Tibial nerve (tissue), 4 donors: ENCODE measurements at places on chromosomes 6 and 20. TPM values are rescaled to one million over a fixed set of nuclear protein-coding genes. Genes with fewer than 3 reads are reported as not detected.
A peak's percentile ranks its signal among the peaks of the same experiment; 100 is the strongest.

GRCh38 chr20:33650753-33651561 is 11.2 kb upstream of the C20orf144 start:
- no peak for DNase-seq
- H3K4me1 ChIP-seq, result no peaks in the 10 kb centered on the region
- H3K4me3 ChIP-seq, result no peak overlapping the region
- H3K27ac ChIP-seq, result no peak overlapping the region
- H3K36me3 ChIP-seq, result no peaks in the 10 kb centered on the region
- no peaks in the 10 kb centered on the region for H3K27me3 ChIP-seq

Gene ZNF341
- total RNA-seq, result 4.8 TPM

GRCh38 chr20:35979544-35979943 is 11.2 kb downstream of the CNBD2 start:
- no peak for DNase-seq
- no peaks in the 10 kb centered on the region for H3K36me3 ChIP-seq
- no peaks in the 10 kb centered on the region for H3K27me3 ChIP-seq
- H3K4me3 ChIP-seq, result no peak overlapping the region
- H3K27ac ChIP-seq, result no peak overlapping the region

- no peaks in the 10 kb centered on the region for H3K4me1 ChIP-seq
- no peaks in the 10 kb centered on the region for H3K27me3 ChIP-seq
- H3K27ac ChIP-seq, result no peak overlapping the region
- DNase-seq, result no peak
- no peaks in the 10 kb centered on the region for H3K36me3 ChIP-seq
Measured at GRCh38 chr20:53891306-53891894, 179.0 kb downstream of the BCAS1 start.

- H3K4me3 ChIP-seq, result no peak overlapping the region
- DNase-seq, result no peak
- no peaks in the 10 kb centered on the region for H3K4me1 ChIP-seq
- H3K27ac ChIP-seq, result no peak overlapping the region
Measured at GRCh38 chr6:5160206-5160605, 75.1 kb downstream of the PPP1R3G start.

Gene AHCY
- total RNA-seq, result 77.8 TPM

Gene RUNX2
- 6.3 TPM for total RNA-seq

Gene SCRT2
- total RNA-seq, result not detected

DNA sequence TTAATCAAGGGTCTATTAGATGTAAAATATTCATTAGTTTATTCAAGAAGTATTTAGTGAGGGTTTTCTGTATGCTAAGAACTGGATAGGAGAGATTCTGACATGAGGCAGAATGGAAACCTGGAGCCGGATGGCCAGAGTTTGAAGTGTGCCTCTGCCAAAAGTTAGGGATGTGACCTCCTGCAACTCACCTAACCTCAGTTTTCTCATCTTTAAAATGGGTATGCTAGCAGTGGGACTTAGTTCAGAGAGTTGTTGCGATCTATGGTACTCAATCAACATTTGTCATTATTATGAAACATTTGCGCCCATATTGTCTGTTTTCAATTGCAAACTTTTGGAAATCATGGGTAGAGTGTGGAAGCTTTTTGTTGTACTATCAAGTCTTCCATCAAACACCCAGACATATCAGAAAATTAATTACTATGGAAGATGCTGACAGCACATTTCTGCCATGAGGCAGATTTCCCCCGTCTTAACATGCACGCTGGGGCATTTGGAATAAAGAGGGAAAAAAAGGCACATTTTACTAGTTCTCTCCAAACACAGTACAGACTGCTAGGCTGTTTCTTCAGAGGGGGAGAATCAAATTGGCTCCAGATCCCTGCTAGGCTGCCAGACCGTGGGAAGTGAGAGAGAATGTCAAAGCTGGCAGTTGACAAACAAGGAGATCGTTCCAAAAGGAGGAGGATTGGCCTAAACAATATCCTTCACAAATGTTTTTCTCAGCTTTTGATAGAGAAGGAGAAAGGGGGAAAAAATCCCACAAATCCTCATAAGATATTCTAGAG is 205.3 kb upstream of the TSHZ2 start:
- no peak for DNase-seq
- H3K27me3 ChIP-seq, result no peaks in the 10 kb centered on the region
- H3K27ac ChIP-seq, result no peak overlapping the region
- H3K4me3 ChIP-seq, result no peak overlapping the region

GRCh38 chr6:15824811-15825210 is 162.0 kb upstream of the DTNBP1 start:
- H3K27ac ChIP-seq, result no peak overlapping the region
- H3K27me3 ChIP-seq, result no peaks in the 10 kb centered on the region
- no peak for DNase-seq
- H3K4me1 ChIP-seq, result no peaks in the 10 kb centered on the region

GRCh38 chr20:36051318-36052116 is 83.1 kb downstream of the CNBD2 start:
- H3K27ac ChIP-seq, result peak overlapping the region; percentile 96
- no peaks in the 10 kb centered on the region for H3K27me3 ChIP-seq
- H3K4me3 ChIP-seq, result peak overlapping the region; percentile 97
- peaks cover 7% of the 10 kb centered on the region for H3K36me3 ChIP-seq
- DNase-seq, result no peak
- no peaks in the 10 kb centered on the region for H3K4me1 ChIP-seq

DNA sequence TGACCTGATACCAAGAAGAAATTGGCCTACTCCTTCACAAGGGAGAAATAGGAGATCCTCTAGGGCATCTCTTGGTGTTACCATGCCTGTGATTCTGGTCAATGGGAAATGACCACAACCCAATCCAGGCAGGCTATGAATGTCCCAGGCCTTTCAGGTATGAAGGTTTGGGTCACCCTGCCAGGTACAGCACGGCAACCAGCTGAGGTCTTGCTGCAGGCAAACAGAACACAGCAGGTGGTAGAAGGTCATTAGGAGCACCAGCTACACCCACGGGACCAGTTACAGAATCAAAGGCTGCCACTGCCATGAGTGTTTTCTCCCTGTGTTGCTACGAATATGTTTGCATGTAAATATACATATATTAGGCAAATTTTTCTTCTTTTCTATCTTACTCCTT is 202.3 kb downstream of the ERMARD start:
- H3K36me3 ChIP-seq, result no peaks in the 10 kb centered on the region
- no peaks in the 10 kb centered on the region for H3K27me3 ChIP-seq
- H3K4me1 ChIP-seq, result no peaks in the 10 kb centered on the region
- H3K4me3 ChIP-seq, result no peak overlapping the region

DNA sequence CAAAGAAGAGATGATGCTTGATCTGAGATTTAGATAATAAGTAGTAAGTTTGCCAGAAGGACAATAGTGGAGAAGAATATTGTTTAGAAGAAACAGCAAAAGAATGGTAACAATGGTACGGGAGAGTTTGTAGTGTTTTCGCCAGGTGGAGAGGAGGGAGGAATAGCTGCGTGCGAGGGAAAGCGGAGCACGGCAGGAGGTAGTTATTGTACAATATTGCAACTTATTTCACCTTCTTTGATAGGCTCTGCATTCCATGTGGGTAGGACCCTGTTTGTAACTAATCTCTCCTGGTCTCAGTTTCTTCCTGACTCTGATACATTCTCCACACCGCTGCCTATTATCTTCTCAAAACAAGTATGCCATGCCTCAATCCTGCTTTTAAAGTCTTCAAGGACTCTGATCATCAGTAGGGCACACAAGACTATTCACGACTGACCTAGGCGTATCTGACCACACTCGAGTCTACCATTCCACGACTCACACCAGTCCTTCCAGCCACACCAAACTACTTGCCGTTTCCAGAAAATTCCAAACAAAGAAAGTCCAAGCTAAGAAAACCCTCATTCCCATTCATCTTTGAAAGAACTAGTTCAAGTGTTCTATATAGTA is 1.1 kb downstream of the PPIL4 start:
- peak overlapping the region; percentile 97 for H3K27ac ChIP-seq
- peaks cover 12% of the 10 kb centered on the region for H3K36me3 ChIP-seq
- no peaks in the 10 kb centered on the region for H3K27me3 ChIP-seq
- H3K4me3 ChIP-seq, result peak overlapping the region; percentile 64

DNA sequence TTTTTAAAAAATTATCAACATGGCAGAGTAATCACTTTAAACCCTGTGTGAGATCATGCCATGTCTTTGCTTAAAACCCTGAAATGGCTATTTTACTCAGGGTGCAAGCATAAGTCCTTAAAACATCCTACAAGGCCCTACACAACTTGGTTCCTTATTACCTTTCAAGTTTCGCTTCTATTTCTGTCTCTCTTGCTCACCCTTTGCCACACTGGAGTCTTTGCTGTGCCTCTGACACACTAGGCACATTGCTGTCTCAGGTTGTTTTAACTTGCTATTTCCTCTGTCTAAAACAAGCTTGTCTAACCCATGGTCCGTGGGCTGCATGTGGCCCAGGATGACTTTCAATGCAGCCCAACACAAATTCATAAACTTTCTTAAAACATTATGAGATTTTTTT is 55.6 kb downstream of the KIAA0408 start:
- no peaks in the 10 kb centered on the region for H3K4me1 ChIP-seq
- H3K4me3 ChIP-seq, result no peak overlapping the region
- no peaks in the 10 kb centered on the region for H3K27me3 ChIP-seq
- no peak overlapping the region for H3K27ac ChIP-seq
- DNase-seq, result no peak

- H3K4me3 ChIP-seq, result no peak overlapping the region
- H3K27ac ChIP-seq, result no peak overlapping the region
- H3K36me3 ChIP-seq, result no peaks in the 10 kb centered on the region
- no peaks in the 10 kb centered on the region for H3K4me1 ChIP-seq
Measured at GRCh38 chr20:56249244-56249955, 868 bp downstream of the MC3R start.

- peak overlapping the region; percentile 77 for H3K4me3 ChIP-seq
- H3K27me3 ChIP-seq, result no peaks in the 10 kb centered on the region
- DNase-seq, result no peak
- H3K36me3 ChIP-seq, result no peaks in the 10 kb centered on the region
- peaks cover 47% of the 10 kb centered on the region for H3K4me1 ChIP-seq
Measured at GRCh38 chr20:58389968-58390658, 1.1 kb downstream of the VAPB start.

- no peaks in the 10 kb centered on the region for H3K4me1 ChIP-seq
- no peaks in the 10 kb centered on the region for H3K27me3 ChIP-seq
Measured at GRCh38 chr6:14068133-14068532, 49.4 kb upstream of the CD83 start.

- H3K36me3 ChIP-seq, result no peaks in the 10 kb centered on the region
- DNase-seq, result no peak
- no peaks in the 10 kb centered on the region for H3K27me3 ChIP-seq
- H3K4me1 ChIP-seq, result no peaks in the 10 kb centered on the region
- no peak overlapping the region for H3K4me3 ChIP-seq
- H3K27ac ChIP-seq, result no peak overlapping the region
Measured at GRCh38 chr20:51327251-51327841, 215.2 kb downstream of the NFATC2 start.

DNA sequence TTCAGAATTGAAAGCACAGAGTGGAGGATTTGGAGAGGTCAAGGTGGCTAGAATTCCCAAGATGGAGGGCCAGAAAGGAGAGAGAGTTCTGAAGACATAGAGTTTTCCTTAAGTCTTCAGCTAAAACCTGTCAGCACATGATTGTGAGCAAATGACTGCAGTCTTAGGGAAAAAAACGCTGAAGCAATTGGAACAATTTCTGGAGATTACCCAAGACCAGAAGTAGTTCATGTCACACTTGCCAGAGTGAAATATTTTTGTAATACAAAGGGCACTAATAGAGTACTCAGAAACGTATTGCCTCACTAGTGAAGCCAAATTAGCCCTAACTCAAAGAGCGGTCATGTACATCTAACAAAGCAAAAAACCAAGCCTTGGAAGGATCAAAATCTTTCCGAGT is 541.3 kb upstream of the MARCKS start:
- no peaks in the 10 kb centered on the region for H3K36me3 ChIP-seq
- H3K4me1 ChIP-seq, result peaks cover 8% of the 10 kb centered on the region
- peak overlapping the region; percentile 47 for H3K27ac ChIP-seq
- H3K27me3 ChIP-seq, result no peaks in the 10 kb centered on the region

Gene COL9A1
- 2.3 TPM for total RNA-seq

DNA sequence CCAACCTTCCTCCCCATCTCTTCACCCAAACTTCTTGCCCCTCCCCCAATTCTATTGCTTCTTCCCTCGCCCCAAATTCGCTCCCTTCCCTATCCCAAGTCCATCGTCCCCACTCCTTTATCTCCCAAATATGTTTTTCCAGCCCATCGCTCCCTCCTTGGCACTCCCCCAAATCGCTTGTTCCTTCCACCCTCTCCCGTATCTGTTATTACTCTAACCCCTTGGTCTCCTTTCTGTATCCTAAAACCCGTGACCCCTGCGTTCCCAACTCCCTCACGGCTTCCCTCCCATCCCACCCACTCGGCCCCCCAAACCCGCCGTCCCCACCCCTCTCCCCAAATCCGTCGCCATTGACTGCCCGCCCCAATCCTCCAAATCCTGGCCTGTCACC is 584 bp downstream of the MTCH1 start:
- H3K4me1 ChIP-seq, result peaks cover 58% of the 10 kb centered on the region
- peak overlapping the region; percentile 97 for H3K27ac ChIP-seq
- H3K27me3 ChIP-seq, result no peaks in the 10 kb centered on the region
- peak; percentile 40 for DNase-seq

DNA sequence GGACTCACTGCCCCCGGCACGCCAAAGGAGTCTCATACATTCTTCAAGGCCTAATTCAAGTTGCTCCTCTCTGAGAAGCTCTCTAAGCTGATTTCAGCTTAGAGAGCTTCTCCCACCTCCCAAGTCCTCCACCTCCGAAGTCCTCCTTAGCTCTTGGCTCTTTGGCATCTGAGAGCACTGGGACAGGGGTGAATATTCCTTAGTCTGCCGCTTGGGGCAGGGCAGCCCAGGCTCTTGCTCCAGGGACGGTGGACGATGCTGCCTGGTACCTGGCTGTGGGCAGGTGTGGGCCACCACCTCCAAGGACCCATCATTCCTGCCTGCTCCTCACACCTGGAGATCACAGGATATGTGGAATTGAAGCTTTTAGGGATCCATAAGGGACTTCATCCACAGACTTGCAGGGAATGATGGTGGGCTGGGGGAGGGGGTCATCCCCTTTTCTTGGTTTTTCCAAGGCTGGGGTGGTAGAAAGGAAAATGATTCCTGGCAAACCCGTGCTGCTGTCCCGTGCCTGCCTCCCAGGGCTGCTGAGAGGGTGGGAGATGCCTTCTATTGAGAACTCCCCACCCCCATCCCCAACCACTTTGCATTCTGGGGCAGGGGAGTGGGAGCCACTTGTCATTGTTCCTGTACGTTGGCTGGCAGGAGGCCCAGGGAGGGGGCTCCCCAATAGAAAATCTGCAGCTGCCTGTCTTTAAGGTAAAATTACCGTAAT is 57.4 kb downstream of the ARHGAP40 start:
- H3K4me1 ChIP-seq, result no peaks in the 10 kb centered on the region
- H3K27me3 ChIP-seq, result no peaks in the 10 kb centered on the region
- DNase-seq, result no peak
- no peak overlapping the region for H3K4me3 ChIP-seq
- H3K36me3 ChIP-seq, result no peaks in the 10 kb centered on the region
- no peak overlapping the region for H3K27ac ChIP-seq

- H3K27ac ChIP-seq, result no peak overlapping the region
- H3K36me3 ChIP-seq, result no peaks in the 10 kb centered on the region
- no peak overlapping the region for H3K4me3 ChIP-seq
- no peaks in the 10 kb centered on the region for H3K27me3 ChIP-seq
- DNase-seq, result no peak
- H3K4me1 ChIP-seq, result no peaks in the 10 kb centered on the region
Measured at GRCh38 chr20:13441388-13441787, 197.3 kb downstream of the TASP1 start.

Gene RAD21L1
- total RNA-seq, result not detected

GRCh38 chr6:34656378-34657036 is 40.1 kb downstream of the ILRUN start:
- peak; percentile 26 for DNase-seq
- H3K4me1 ChIP-seq, result peaks cover 2% of the 10 kb centered on the region
- H3K27ac ChIP-seq, result peak overlapping the region; percentile 95
- no peaks in the 10 kb centered on the region for H3K27me3 ChIP-seq
- peaks cover 6% of the 10 kb centered on the region for H3K36me3 ChIP-seq
- H3K4me3 ChIP-seq, result peak overlapping the region; percentile 51

GRCh38 chr6:136706430-136706829 is 85.8 kb downstream of the MAP3K5 start:
- no peak overlapping the region for H3K27ac ChIP-seq
- no peaks in the 10 kb centered on the region for H3K36me3 ChIP-seq
- no peaks in the 10 kb centered on the region for H3K27me3 ChIP-seq
- no peak overlapping the region for H3K4me3 ChIP-seq
